ENCODE measurements at places on chromosomes 5 and 9.

GRCh38 chr9:100170085-100170484, 71.0 kb downstream of the INVS start:
- no peak for DNase-seq

- DNase-seq, result no peak
Observed at GRCh38 chr5:68849906-68850305, 243.9 kb upstream of the SLC30A5 start.

GRCh38 chr5:178801021-178801420, 58.7 kb upstream of the ZNF354B start:
- DNase-seq, result no peak

- no peak for DNase-seq
Observed at GRCh38 chr5:143652108-143652700, 159.8 kb upstream of the HMHB1 start.

DNA sequence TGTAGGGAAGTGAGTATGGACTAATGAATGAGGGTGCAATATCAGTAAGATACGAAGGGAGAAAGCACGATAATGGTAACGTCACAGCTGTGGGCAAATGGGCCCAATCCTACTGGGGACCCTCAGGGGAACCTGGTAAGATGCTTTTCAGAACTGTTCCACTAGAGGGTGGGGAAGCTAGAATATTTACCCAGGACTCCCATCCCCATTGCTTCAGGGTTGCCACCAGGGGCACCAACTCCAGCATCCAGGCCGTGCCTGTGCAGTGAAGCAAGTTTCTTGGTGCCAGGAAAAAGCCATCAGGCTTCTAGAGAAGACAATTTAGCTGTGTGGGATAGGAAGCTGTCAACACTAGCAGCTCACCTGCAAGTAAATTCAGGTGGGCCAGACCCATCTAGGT, 409.3 kb downstream of the AGTPBP1 start:
- peak; percentile 49 for DNase-seq

DNA sequence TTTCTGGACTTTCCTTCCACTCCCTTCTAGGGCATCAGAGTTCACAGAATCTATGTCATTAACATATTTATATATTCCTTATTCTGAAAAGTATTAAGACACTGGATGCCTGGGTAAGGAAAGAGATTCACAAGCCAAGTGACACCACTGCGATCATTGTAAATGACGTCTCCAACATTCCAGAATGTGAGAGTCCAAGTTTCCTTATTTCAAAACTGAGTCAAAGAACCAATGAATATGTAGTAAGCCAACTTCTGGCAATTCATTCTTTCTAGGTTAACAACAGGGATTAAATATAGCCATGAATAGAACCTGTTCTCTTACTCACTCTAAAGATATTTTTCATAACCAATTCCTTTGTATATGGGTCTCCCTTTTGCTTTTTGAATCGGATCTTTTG, 18.1 kb downstream of the RAI14 start:
- DNase-seq, result no peak

DNA sequence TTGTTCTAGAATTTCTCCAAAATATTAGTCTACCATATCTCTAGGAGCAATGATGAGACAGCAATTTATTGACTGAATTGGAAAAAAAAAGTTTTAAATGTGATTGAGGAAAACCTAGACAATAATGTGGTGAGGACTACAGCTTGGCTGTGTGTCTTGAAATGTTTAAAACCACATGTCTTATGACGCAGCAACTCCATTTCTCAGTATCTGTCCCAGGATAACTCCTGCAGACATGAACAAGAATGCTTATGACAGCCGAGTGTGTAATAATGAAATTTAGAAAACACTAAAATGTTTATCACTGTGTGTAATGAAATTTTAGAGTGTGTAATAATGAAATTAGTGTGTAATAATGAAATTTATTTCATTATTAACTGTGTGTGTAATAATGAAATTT, 254.1 kb upstream of the DAPK1 start:
- no peak for DNase-seq

GRCh38 chr5:50968356-50969149, 302.1 kb downstream of the PARP8 start:
- DNase-seq, result no peak

GRCh38 chr5:10091701-10092100, 158.0 kb downstream of the ATPSCKMT start:
- no peak for DNase-seq

- DNase-seq, result no peak
Observed at GRCh38 chr9:87497080-87497603, 525 bp upstream of the DAPK1 start.

GRCh38 chr9:96460470-96460869, 10.5 kb downstream of the HABP4 start:
- no peak for DNase-seq

- DNase-seq, result no peak
Observed at GRCh38 chr9:20264896-20265295, 357.4 kb downstream of the MLLT3 start.

- DNase-seq, result no peak
Observed at GRCh38 chr9:114285166-114285867, 37.6 kb upstream of the ORM1 start.

All from H1 (cell line).